ENCODE measurements at places on chromosomes 4 and X.

DNA sequence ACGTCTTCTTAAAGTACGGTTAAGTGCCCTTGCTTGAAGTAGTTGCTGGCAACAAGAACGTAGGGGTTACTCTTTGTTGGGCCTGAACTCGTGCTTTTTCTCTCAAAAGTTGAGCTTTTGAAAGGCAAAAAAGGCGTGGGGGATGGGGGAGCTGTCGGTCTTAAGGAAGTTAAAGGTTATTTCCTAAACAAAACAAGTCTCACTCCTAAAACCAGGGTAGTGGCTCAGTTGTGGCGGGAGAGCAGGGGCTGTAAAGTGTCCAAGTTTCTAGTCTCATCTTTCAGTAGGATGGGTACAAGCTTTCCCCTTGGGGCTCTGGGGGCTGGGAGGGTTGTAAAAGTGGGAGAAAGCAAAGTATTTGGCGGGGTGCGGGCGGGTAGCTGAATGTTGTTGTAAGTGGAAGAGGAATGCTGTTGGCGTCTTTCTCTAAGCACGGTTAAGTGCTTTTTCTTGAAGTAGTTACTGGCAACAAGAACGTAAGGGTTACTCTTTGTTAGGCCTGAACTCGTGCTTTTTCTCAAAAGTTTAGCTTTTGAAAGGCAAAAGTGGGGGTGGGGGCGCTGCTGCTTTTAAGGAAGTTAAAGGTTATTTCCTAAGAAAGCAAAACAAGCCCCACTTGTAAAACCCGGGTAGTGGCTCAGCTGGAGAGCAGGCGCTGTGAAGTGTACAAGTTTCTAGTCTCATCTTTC lies 904 bp upstream of the WDR1 start:
- peak; percentile 51 for DNase-seq

DNA sequence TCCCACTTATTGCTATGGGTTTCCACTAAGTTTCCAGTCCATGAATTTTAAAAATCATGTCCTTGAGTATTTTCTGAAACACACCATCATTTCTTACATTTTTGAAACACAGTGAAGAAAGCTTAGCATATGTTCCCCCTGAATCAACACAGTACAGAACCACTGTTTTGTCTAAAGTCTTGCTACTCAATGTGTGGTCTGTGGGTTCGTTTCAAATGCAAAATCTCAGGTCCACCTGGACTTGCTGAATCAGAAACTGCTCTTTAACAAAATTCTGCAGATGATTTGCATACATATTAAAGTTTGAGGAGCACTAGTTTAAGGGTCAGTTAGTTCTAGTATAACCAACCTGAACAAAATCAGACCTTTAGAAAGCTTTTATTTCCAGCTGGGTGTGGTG lies 60.4 kb downstream of the SUPT20HL2 start:
- DNase-seq: no peak

DNA sequence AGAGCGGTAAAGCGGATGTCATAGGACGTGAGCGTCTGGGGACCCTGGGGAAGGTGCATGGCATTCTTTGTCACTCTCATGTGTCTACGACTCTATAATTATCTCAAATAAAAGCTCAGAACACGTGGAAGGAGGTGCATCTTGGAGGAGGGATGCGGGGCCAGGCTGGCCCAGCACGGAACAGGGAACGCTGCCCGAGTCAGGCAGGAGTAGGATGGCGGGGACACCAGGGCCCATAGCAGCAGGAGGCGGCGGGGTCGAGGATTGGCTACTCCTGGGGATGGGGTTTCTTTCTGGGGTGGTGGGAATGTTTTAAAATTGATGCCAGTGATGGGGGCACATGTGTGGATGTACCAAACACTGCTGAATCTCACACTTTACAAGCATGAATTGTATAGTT lies 5.4 kb upstream of the HTRA3 start:
- no peak for DNase-seq

DNA sequence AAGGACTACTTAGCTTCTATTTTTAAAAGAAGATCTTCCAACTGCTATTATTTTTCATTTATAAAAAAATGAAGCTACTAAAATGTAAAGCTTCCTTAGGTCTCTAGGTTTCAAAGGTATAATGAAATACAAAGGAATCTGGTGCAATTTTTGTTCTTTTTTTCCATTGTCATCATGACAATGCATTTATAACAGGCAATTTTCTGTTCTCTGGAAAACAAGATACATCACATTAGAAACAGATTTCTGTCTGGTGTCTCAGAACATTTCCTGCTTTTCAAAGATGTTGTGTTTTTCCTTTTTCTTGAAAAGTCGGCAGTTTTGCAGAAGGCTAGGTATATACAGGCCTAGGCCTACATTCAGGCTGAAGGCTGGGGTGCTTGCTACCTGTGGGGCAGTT lies 63.6 kb upstream of the ATP8A1 start:
- no peak for DNase-seq

GRCh38 chr4:55707507-55707906 lies 71.4 kb upstream of the NMU start:
- no peak for DNase-seq

- DNase-seq: no peak
These were observed 159.1 kb downstream of the FRMPD4 start for GRCh38 chrX:12297353-12297752.

GRCh38 chr4:100208459-100208858 lies 18.2 kb upstream of the DDIT4L start:
- DNase-seq: no peak

- DNase-seq: peak; percentile 3
These were observed 17.5 kb downstream of the GATB start for GRCh38 chr4:151743128-151743854.

GRCh38 chr4:24768604-24769003 lies 26.8 kb upstream of the SOD3 start:
- DNase-seq: no peak

Data from GM23338 (cell line).